Ascending aorta (tissue), 2 donors: ENCODE measurements at places on chromosomes 1 and 21. TPM values are rescaled to one million over a fixed set of nuclear protein-coding genes. Genes with fewer than 3 reads are reported as not detected.

ANGPTL7 gene
- 2.0 TPM for total RNA-seq

LCK gene
- total RNA-seq, result not detected

TMIGD3 gene
- 2.4 TPM for total RNA-seq

ASTN1 gene
- 0.32 TPM for total RNA-seq

ZSWIM5 gene
- 1.2 TPM for total RNA-seq

COPA gene
- total RNA-seq, result 56.3 TPM

CSDE1 gene
- total RNA-seq, result 290 TPM

TRNP1 gene
- 37.6 TPM for total RNA-seq
